SK-N-MC (cell line): ENCODE measurements at places on chromosomes 4 and X.

DNA sequence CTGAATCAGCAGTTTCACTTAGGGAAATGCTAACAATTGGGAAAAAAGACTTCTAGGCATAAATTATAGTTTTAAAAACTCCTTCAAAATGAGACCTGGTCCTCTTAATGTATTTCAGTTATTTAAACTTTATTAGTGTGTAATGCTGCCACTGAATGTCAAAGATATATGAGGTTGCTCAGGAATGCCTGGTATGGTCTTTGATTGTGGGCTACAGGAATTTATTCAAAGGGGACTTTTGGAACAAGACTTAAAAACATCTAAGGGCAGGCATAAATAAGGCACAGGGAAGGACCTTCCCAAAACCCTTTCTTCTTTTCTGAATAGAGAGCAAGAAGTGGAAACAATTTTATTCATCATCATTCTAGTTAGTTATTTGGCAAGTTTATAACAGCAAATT, 439.1 kb downstream of the TLL1 start:
- DNase-seq, result no peak

GRCh38 chrX:133580625-133581024, 165.3 kb upstream of the GPC4 start:
- DNase-seq, result no peak

GRCh38 chrX:30649859-30650258, 3.4 kb upstream of the GK start:
- no peak for DNase-seq

DNA sequence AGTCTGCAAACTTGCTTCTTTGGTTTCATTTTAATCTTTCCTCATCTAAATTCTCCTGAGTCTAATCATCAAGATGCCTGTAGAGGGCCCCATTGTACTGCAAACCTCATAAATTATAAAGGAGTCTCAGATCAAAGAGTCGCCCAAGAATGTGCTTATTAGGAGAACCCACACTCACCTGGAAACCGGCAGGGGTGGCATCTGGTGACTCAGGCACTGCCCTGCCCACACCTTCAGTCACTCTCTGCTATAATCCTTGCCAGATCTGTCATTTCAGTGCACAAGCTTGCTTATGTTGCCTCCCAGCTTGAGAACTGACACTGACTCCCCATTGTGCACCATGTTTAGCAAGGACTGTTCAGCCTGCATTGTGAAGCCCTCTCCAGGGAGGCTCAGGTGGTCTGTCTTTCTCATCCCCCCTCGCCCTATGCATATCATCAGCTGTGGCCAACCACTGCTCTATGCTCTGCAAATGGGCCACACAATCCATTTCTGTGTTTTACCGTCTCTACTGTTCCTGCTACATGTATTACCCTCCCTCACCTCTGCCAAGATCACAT, 12.4 kb downstream of the EPGN start:
- DNase-seq, result no peak

GRCh38 chr4:112312610-112313239, 15.6 kb downstream of the ALPK1 start:
- DNase-seq, result no peak

GRCh38 chr4:162782096-162782777, 384.5 kb downstream of the NAF1 start:
- peak; percentile 18 for DNase-seq

- DNase-seq, result no peak
These were observed 78.8 kb downstream of the PHEX start for GRCh38 chrX:22110729-22111494.

- no peak for DNase-seq
These were observed 298.1 kb downstream of the ANKRD50 start for GRCh38 chr4:124414276-124415040.

DNA sequence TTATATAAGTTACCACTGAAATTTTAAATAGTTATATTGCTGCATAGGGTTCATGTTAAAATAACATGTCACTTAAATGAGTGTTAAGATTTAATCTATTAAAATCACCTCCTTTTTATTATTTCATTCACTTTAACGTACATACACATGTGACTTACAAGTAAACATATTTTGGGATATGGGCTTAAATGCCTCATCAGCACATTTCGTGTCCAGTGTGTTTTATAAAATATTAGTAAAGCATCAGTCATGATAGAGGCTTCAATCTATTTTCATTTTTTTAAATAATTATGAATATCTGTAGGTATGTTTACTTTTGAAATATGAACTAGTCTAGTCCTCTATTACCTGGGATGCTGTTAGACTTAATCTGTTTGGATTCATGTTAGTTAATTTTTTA, 143.6 kb downstream of the NPNT start:
- DNase-seq, result no peak

DNA sequence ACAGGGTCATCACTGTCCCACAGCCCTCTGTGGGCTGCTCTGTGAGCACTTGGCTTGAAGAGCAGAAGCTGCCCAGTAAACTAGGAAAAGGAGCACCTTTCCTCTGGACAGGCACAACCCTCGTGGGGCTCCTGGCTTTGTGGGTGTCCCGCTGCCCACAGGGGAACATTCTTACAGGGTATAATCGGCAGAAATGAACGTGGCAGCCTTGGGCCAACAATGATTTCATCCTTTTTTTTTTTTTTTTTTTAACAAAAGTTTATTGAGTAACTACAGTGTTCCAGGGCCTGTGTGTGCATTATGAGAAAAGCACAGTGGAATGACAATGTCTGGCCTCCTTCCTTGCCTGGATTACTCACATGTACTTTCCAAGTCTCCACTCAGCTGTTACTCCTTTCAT, 197.2 kb downstream of the PDGFC start:
- DNase-seq, result no peak

DNA sequence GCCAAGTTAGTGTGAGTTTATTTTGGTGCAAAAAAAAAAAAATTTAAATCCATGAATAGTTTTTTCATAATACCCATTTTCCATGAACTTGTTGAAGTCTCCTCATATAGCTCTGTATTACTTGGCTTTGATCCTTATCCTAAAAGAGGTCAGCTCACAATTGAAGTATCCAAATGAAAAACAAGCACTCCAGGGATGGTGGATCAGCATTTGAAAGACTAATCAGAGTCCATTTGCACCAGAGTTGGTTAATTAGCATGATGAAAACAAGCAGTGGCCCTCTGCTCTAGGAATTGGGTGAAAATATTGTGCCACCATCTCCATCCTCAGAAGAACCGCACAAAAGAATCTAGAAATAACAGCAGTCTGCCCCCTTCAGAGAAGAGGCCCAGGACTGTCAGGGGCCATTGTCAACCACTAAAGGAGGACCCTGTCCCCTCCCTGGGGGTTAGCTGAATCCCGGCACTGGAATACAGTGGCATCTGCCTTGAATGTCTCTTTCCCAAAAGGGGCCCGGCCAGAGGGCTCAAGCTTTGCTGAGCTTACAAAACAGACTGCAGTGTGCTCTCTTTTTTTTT, 24.7 kb downstream of the SH3KBP1 start:
- no peak for DNase-seq

GRCh38 chr4:87260477-87260876, 40.1 kb upstream of the KLHL8 start:
- no peak for DNase-seq

GRCh38 chr4:186948361-186949242, 224.9 kb upstream of the FAT1 start:
- no peak for DNase-seq
